Central memory CD4-positive, alpha-beta T cell (primary cell): ENCODE measurements at places on chromosomes 5 and 9.
A peak's percentile ranks its signal among the peaks of the same experiment; 100 is the strongest.

DNA sequence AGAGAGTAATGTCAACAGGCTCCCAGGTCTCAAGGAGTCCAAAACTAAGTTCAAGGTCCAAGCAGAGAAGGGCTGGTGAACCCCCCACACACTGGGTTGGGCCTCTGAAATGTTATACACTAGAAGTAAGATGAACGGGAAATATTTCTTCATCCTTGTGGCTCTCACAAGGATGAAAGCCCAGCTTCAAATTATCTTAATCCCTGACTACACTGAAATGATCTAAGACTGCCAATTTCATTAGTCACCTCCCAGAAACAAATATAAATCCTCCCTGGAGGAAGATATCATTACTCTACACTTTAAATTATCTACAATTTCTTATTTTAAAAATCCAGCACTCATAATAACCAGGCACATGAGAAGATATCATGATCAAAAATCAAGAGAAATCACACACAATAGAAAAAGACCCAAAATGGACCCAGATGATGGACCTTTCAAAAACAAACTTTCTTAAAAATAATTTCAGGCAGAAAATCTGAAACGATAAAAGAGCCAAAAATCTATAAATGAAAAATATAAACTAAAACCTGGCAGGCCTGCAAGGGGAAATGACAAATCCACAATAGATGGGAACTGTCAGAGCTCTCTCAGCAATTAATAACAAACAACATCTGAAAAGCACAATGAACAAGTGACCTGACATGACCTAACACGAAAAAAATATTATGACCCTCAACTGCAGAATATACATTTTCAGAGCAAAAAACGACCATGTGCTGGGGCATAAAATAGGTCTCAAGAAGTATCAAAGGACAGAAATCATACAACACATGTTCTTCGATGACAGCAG is 117.4 kb downstream of the GPR21 start:
- no peak for DNase-seq

- DNase-seq, result no peak
Observed at GRCh38 chr9:107927276-107927675, 437.7 kb upstream of the KLF4 start.

DNA sequence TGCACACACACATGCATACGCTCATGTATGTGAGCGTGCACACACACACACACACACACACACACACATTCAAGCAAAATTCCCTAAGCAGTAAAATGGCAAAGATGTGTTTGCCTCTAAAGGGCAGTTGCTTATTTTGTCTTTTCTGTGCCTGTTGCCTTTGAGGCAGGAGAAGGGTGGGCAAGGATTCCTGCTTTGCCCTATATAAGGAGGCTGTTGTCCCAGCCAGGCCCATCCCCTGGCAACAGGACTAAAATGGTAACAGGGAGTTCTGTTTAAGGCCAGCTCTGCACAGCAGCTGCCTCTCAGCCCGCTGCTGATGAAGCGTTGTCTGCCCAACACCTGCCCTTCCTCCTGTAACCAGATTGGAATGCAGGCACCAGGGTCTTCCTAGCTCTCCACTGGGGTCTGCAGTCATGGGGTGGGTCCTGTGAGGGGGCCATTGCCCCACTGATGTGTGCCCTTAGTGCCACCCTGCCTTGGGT is 64.4 kb downstream of the PPARGC1B start:
- DNase-seq, result no peak

DNA sequence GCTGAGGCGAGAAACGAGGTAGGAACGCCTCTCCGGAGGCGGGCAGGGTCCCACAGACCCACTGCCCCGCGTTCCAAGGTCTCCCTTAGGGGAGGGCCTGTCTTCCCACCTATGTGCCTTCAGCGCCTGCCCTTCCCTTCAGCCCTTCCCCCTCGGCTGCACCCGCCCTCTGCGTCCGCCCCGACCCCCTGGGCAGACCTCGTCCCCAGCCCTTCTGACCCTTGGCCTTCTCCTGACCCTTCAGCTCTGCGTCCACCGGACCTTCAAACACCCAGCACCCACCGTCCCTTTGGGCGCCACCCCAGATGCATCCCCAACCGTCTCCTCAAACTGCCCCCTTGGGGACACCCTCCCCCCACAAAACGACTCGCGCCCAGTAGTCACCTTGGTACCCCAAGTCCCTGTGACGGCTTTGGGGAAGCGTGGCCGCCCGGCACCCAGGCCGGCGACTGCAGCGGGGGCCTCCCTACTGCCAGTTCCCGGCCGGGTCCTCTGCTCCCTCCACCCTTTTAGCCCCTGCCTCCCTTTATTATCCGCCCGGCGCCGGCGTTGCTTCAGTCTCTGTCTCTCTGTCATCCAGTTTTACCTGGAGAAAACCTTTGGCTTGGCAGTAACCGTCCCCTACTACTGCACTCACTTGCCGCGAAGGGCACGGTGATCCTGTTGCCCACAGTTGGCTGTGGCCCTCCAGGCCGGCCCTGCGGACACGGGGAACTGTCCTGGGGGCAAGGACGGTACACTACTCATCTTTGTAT is 421 bp downstream of the RUSC2 start:
- no peak for DNase-seq

GRCh38 chr9:96161819-96162218 is 140.2 kb downstream of the HSD17B3 start:
- no peak for DNase-seq

DNA sequence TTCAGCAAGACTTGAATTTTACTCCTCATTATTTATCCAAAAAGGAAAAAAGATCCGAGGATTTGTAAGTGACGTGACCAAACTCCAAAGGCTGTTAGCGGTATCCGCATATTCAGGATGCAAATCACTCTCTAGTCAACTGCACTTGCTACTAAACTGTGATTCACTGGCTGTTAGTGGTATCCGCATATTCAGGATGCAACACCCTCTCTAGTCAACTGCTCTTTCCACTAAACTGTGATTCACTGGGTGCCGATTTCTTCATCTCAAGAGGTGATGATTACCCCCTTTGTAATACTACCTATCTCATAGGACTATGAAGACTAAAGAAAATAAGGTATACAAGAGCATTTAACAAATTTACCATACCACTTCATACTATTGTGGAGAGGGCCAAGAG is 5.7 kb downstream of the MAPKAP1 start:
- DNase-seq, result no peak

GRCh38 chr5:98214240-98215051 is 559.0 kb upstream of the RGMB start:
- no peak for DNase-seq

DNA sequence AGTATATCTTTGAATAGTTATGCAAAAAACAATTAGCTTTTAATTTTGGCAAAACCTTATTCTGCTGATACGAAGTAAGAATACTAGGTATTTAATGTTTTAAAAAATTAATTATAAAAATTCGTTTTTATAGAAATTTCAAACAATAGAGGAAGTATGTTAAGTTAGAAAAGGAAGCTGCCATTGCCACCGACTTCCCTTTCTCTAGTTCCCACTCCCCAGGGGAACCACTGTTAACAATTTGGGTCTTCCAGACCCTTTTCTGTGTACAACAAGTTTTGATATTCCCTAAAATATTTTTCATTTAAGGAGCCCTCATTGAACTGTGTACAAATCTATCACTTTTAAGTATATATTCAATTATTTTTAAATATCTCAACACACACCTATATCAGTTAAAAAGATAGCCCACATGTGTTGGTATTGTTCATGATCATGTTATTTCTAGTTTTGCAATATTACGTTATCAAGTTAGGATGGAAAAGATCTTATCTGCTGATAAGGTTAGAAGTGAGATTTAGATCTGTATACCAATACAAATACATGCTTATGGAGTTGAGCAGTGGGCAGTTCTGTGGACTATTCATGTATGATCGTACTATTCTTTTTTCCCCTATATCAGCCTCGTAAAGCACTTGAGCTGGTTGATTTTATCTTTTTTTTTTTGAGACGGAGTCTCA is 25.9 kb downstream of the NDFIP1 start:
- DNase-seq, result no peak

DNA sequence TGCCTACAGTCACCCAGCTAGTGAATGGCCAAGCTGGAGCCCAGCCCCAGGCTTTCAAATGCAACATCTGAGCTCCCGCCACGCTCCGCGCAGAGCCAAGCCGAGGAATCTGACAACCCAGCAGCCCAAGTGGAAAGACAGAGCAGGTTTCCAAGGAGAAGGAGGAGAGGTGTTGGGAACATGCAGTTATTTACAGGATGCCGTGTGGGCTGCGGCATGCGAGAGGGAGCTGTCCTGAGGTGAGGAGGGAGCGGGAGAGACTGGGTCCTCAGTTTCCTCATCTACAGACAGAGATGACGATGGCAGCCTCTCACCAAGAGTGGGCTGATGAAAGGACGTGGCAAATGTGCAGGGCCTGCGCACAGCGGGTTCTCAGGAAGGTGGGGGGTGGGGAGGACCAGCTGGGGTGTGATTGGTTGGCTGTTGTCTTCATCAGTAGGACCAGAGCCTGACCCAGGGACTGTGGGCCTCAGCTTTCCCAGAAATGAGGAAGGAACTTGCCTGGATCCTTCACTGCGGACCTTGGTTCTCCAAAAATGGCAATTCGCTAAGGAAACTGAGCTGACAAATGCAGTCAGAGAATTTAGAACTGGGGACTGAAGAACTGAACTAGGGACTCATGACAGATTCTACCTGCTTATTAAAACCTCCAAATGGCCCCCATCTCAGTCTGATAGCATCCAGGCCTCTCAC is 14.8 kb upstream of the CPLX2 start:
- DNase-seq, result no peak

- no peak for DNase-seq
Observed at GRCh38 chr5:167414611-167415010, 876.8 kb upstream of the WWC1 start.

GRCh38 chr9:68750255-68750654 is 45.2 kb downstream of the PIP5K1B start:
- no peak for DNase-seq

DNA sequence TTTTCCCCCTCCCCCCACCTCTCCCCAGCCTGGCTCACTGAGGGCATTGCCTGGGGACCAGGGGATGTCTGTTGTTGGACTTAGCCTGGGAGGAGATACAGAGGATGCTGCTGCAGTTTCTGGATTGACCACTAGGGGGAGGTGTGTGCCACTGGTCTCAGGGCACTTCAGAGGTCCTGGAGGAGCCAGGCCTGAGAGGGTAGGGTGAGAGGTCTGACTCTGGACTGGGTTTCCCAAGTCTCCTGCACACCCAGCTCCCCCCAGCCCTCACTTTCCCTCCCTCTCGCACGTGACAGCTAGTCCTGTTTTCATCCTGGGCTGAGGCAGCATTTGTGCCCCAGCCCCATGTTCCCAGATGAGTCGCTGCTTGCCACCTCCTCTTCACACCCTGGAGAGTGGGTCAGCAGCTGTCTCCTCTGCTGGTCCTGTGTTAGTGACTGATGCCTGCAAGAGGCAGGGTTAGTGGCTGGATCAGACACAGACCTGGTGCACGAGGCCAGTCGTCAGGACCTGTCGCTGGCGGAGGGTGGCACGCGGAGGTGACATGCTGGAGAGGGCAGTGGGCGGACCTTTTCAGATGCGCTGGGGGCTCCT is 4.4 kb downstream of the IL3 start:
- DNase-seq, result peak; percentile 58

- DNase-seq, result no peak
Observed at GRCh38 chr5:111201705-111202104, 22.5 kb upstream of the CAMK4 start.
